ENCODE measurements at places on chromosomes 1 and 21. TPM values are rescaled to one million over a fixed set of nuclear protein-coding genes. Genes with fewer than 3 reads are reported as not detected.

The MCL1 gene
- 114 TPM for total RNA-seq

The CHIT1 gene
- not detected for total RNA-seq

The OR2G6 gene
- not detected for total RNA-seq

The CLEC20A gene
- total RNA-seq: not detected

The SYNC gene
- 11.3 TPM for total RNA-seq

The RGS16 gene
- 0.65 TPM for total RNA-seq

The PIGC gene
- 13.5 TPM for total RNA-seq

The PLA2G2D gene
- not detected for total RNA-seq

The SLAMF7 gene
- total RNA-seq: not detected

The CLCA2 gene
- not detected for total RNA-seq

The S100A2 gene
- 0.79 TPM for total RNA-seq

The PPM1J gene
- 0.65 TPM for total RNA-seq

The TNFRSF9 gene
- total RNA-seq: under 0.01 TPM

The SYDE2 gene
- total RNA-seq: 3.7 TPM

The TSPAN2 gene
- total RNA-seq: 0.87 TPM
